Endothelial cell (in vitro differentiated cells): ENCODE measurements at places on chromosomes 13 and 19.
A peak's percentile ranks its signal among the peaks of the same experiment; 100 is the strongest.

DNA sequence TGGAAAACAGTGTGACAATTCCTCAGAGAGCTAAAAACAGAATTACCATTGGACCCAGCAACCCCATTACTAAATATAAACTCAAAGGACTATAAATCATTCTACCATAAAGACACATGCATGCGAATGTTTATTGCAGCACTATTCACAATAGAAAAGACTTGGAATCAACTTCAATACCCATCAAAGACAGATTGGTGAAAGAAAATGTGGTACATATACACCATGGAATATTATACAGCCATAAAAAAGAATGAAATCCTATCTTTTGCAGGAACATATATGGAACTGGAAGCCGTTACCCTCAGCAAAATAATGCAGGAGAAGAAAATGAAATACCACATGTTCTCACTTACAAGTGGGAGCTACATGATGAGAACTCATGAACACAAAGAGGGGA, 20.8 kb upstream of the FGF14 start:
- no peaks in the 10 kb centered on the region for H3K27me3 ChIP-seq
- DNase-seq = no peak
- no peaks in the 10 kb centered on the region for H3K4me1 ChIP-seq

DNA sequence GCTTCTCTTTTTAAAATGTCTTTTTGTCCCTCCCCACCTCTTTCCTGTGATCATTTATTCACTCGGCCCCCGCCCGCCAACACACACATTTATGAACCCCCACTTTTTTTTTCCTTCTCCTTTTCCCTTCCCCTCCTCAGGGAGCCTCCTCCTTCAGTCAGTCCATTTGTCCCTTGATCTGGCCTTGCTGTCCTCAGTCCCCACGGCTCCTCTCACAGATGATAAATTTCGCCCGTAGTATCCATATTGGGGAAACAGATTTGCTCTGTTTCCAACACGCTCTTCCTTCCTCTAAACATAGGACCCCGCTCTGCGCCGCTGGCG, 2.0 kb downstream of the GSX1 start:
- peak overlapping the region; percentile 83 for H3K4me3 ChIP-seq
- DNase-seq = no peak
- peaks cover 22% of the 10 kb centered on the region for H3K27me3 ChIP-seq
- H3K4me1 ChIP-seq = peaks cover 44% of the 10 kb centered on the region

- H3K36me3 ChIP-seq = peaks cover 5% of the 10 kb centered on the region
- no peak overlapping the region for H3K4me3 ChIP-seq
- peak; percentile 54 for DNase-seq
- H3K27ac ChIP-seq = no peak overlapping the region
- peaks cover 4% of the 10 kb centered on the region for H3K27me3 ChIP-seq
- H3K4me1 ChIP-seq = peaks cover 3% of the 10 kb centered on the region
These were observed 23.8 kb downstream of the GJA3 start for GRCh38 chr13:20136781-20137703.

DNA sequence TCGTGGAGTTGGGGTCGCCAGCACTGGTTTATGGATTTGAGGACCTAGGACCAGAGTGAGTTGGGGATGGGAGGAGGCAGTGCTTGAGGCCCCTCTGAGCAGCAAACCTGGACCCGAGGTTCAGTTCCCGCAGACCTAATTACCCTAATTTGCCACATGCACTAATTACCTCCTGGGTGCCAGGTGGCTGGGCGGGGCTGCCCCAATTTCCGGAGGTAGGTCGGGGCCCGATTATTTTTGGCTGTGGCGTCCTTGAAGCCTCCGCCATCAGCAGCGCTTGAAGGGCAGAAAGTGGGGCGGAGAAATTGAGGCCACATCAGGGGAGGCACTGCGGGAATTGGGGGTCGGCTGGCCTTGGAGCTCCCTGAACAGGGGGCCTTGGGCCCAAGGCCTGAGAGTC, 5.9 kb upstream of the HOMER3 start:
- no peak overlapping the region for H3K27ac ChIP-seq
- DNase-seq = no peak
- peaks cover 8% of the 10 kb centered on the region for H3K36me3 ChIP-seq
- peaks cover 5% of the 10 kb centered on the region for H3K27me3 ChIP-seq
- peaks cover 7% of the 10 kb centered on the region for H3K4me1 ChIP-seq
- H3K4me3 ChIP-seq = no peak overlapping the region

DNA sequence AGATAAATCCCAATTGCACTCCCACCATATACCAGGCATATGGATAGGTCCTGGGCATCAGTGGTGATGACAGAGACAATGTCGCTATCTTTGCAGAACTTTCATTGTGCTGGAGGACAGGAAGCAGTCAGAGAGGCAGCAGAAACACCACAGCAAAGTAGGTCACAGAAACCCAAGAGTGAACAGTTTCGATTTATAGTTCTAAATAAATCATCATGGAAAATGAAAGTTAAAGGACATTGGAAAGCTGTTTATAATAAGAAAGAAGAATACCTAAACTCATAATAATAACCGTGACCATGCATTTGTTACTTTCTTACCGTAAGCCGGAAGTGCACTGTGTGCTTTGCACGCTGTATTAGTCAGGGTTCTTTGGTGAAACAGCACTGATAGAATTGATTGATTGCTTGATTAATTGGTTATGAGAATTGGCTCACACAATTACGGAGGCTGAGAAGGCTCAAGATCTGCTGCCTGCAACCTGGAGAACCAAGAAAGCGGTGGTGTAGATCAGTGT, 38.9 kb downstream of the ALOX5AP start:
- no peak overlapping the region for H3K4me3 ChIP-seq
- H3K4me1 ChIP-seq = peaks cover 9% of the 10 kb centered on the region
- no peaks in the 10 kb centered on the region for H3K36me3 ChIP-seq

DNA sequence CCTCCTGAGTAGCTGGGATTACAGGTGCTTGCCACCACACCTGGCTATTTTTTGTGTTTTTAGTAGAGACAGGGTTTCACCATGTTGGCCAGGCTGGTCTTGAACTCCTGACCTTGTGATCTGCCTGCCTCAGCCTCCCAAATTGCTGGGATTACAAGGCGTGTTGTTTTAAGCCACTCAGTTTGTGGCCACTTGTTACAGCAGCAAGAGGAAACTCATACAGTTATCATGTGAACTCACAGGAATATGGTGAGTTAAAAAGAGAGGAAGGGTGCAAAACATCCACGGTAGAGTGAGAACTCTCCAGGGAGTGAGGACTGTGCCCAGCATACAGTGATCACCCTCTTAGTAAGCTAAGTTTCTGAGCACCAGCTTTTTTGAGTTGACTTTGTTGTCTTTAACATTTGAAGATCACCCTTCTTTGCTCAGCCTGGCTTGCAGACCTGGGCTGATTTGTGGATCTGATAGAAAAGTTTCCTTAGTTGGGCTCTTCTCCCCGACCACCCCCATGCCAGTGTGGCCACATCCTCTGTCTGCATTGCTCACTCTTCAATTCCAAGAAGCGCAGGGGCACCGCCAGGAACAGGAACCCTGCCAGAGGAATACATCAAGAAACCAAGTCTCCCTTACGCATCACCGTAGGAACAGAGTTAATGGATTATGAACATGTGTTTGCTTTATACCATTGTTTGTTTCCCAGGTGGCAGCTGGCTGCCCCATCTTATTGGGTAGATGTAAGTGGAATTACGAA, 16.0 kb downstream of the ALOX5AP start:
- H3K27me3 ChIP-seq = peaks cover 2% of the 10 kb centered on the region
- H3K36me3 ChIP-seq = no peaks in the 10 kb centered on the region
- no peak overlapping the region for H3K4me3 ChIP-seq
- peaks cover 6% of the 10 kb centered on the region for H3K4me1 ChIP-seq

- H3K4me3 ChIP-seq = no peak overlapping the region
- H3K4me1 ChIP-seq = peaks cover 5% of the 10 kb centered on the region
- DNase-seq = no peak
- H3K36me3 ChIP-seq = no peaks in the 10 kb centered on the region
- H3K27ac ChIP-seq = no peak overlapping the region
- peaks cover 6% of the 10 kb centered on the region for H3K27me3 ChIP-seq
These were observed 1.5 kb upstream of the ADAMTSL5 start for GRCh38 chr19:1514295-1514661.

GRCh38 chr19:51001515-51001914, at the start of gene KLK8:
Gene KLK8 (minus strand): TSS chr19:51001604. CDS start chr19:51001167, 437 bp downstream.
- H3K4me3 ChIP-seq = peak within 1 kb of the TSS; percentile 25
- DNase-seq = no peak
- H3K36me3 ChIP-seq = no peaks in the 10 kb centered on the region
